ENCODE measurements at places on chromosomes 7 and 10.

GRCh38 chr7:5500777-5501350 is 77.2 kb upstream of the TNRC18 start:
- no peak for DNase-seq

DNA sequence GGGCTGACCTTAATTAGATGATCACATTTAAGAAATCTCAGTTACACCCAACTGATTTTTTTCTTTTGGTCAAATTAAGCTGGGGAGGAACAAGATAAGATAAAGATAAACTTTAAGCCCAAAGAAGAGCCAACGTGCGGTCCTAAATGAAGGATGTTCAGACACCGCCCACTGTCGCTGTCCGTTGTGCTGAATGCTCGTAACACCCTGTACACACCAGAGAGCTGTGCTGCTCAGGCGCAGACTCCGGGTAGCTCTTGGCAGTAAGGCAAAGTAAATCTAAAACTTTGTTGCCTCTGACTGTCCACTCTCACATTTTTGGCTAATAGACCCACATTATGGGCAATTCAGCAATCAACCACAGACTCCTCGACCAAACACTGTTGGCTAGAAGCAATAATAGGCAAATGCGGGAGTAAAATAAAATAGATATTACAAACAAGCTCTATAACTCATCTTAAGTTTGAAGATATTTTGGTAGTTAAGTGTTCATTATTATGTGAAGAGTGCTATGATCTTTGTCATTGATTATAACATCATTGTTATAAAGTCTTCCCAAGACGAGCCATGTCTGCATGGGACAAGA is 57.1 kb downstream of the PLPP4 start:
- DNase-seq: no peak

- no peak for DNase-seq
These were observed 159.7 kb downstream of the AUTS2 start for GRCh38 chr7:69757981-69758430.

- no peak for DNase-seq
These were observed 46.7 kb upstream of the PLCE1 start for GRCh38 chr10:93947055-93947454.

GRCh38 chr7:93948106-93948505 is 26.6 kb downstream of the GNG11 start:
- no peak for DNase-seq

GRCh38 chr7:114273218-114273617 is 141.4 kb upstream of the FOXP2 start:
- DNase-seq: no peak

Measured in stimulated activated CD4-positive, alpha-beta T cell treated with anti-CD3 and anti-CD28 coated beads, Interleukin-15, amount 100 ng/mL, for 1 hour (primary cell).